Stimulated activated CD4-positive, alpha-beta T cell treated with anti-CD3 and anti-CD28 coated beads, Interleukin-1b, Interleukin-23, amount 100 ng/mL, for 1 hour (primary cell): ENCODE measurements at places on chromosomes 1 and 21.

DNA sequence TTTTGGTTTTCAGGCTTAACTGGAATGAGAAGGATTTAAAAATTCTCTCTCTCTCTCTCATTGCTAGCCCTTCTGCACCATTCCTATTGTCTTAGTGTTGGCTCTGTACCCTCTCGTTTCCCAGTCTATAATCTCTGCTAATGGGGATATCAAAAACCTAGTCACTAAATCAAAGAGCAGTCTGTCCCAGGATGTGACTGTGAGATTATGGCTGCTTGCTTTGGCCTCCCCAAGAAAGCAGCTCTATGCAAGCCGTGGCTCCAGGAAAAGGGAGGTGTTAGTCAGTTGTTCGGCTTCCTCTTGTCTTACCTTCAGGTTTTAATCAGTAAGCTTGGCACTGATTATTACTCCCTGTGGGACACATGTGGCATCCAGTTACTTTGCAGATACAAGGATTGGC, 468.8 kb downstream of the USP25 start:
- no peak for DNase-seq

- no peak for DNase-seq
Observed at GRCh38 chr21:38384238-38384560, 114.1 kb downstream of the ERG start.

DNA sequence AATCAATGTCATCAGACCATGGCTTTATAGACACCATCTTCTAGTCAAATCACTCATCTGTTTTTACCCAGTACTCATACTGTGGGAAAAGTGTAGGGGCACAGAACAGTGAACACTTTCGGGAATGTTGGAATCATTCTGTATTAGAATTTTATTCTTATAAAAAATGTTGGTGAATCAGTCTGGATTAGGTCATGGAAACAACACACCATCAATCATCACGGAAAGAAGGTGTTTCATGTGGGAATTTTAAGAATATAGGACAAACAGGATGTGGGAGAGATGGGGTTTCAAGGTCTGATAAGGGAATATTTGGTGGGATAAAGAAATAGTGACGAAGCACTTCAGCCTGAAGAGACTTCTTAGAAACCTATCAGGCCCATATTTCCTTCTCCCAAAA, 17.3 kb downstream of the GBP1 start:
- no peak for DNase-seq

DNA sequence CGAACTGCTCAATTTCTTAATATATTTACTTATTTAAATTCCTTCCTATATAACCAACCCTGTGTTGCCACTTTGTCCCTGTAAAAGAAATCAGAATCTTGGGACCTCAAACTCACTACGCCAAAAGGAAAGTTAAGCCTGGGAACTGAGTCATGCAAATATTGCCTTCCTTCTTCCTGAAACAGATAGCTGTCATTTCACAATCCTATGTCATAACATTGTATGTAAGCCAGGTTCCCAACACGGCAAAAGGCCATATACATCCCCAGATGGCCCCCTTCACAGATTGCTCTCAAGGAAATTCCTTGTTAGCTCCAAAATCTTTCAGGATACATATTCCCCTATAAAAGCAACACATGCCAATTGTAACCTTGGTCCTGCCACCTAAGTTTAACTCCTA, 39.7 kb downstream of the C21orf91 start:
- no peak for DNase-seq

DNA sequence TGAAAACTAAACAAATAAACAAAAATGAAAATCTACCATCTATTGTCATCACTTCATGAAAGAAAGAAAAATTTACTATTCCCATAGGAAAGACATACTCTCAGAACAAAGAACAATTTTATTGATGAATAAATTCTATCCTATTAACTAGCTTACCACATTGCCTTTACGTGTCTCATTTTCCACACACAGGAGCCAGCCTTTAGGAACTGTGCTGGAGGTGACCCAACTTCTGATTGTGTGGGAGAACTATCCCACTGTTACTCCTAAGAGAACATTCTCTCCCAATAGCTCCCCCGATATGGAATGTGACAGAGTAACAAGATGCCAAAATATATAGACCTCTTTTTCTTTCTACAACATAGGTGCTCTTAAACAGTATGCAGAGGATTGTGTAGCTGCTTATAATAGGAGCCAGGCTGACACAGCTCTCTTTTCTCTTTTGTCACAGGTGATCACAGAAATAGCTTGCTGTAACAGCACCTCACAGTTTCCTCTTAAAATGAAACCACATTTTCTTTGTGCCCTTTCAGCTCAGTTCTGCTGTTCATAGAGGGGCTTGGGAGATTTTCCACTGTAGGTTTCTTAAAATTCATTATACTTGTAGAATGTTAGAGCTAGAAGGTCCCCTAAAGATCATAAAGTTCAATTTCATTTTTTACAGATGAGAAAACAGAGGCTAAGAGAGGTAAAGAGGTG, 35.5 kb downstream of the C21orf91 start:
- no peak for DNase-seq

DNA sequence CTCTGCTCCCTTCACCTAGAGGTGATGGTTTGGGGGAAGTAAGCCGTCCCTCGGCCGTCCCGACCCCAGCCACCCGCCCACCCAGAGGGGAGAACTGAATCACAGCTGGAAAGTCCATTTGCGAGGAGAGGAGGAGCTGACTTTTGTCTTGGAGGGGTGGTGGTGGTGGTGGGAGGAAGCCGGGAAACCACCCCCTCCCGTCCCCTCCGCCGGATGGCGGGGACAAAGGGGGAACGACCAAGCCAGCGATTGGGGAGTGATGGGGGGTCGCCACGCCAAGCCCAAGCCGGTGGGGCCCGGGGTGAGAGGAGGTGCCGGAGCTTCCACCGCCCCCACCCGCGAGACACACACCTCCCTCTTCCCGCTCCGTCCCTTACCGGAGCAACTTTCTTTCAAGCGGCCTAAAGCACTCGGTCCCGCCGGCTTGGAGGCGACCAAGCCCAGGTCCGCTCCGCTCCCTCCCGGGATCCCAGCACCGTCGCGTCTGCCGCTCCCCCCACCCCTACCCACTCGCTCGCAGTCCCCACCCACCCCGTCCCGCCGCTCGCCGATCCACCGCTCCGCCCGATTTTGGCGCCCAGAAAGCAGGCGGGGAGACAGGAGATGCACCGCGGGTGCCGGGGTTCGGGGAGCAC, 540 bp downstream of the ARHGEF2 start:
- peak; percentile 31 for DNase-seq

DNA sequence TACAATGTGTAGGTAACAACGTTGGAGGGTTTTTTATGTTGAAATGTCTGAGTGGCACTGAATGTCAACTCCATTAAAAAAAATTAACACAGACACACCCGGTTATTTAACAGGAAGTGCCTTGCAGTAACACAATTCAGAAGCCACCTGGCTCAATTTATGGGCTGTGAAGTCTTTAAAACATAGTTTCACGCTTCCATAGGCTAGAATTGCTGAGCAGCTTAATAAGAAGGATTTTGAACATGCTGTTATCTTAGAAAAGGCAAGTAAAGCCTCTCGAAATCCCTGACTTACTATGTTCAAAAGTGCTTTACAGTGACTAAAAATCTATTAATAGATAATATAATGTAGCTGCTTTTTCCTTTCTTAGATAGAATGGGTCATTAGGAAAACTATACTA, 19.7 kb downstream of the SRSF4 start:
- no peak for DNase-seq
